ENCODE measurements at places on chromosomes 1 and 21.

GRCh38 chr1:23743287-23744152 is at the start of gene ELOA:
ELOA (plus strand) TSS chr1:23743471; CDS start chr1:23743504, 33 bp downstream.
- peak; percentile 79 for DNase-seq

DNA sequence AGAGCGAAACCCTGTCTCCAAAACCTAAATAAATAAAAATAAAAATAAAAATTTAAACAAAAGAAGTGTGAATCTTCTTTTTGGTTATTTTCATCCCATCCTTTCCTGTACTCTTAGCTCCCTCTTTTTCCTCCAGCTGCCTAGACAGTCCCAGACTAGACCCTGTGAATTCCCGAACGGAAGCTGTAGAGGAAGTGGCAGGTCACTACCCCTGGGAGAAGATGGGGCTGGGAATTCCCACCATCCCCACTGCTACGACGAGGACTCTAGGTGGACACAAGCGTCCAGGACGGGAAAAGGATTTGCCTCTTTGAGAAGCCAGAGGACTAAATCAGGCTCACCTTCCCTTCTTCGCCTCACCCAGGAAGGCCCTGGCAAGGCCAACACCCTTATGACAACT is 12.6 kb downstream of the RHBDL2 start:
- DNase-seq, result no peak

DNA sequence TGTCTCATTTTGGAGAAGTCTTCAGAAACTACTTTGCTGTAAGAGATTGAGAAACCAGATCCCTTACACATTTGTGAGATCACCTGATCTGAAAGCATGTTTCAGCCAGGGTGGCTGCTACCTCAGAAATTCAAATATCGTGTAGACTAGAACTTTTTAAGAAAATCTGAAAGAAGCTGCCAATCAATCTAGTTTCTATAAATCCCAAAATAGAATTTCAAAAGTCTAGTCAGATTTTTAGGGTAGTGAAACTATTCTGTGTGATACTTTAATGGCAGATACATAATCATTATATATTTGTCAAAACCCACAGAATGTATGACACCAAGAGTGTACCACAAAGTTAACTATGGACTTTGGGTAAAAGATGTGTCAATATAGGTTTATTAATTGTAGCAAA is 79.9 kb upstream of the PLPPR5 start:
- no peak for DNase-seq

- no peak for DNase-seq
Observed at GRCh38 chr1:201335901-201336300, 41.6 kb downstream of the TNNT2 start.

DNA sequence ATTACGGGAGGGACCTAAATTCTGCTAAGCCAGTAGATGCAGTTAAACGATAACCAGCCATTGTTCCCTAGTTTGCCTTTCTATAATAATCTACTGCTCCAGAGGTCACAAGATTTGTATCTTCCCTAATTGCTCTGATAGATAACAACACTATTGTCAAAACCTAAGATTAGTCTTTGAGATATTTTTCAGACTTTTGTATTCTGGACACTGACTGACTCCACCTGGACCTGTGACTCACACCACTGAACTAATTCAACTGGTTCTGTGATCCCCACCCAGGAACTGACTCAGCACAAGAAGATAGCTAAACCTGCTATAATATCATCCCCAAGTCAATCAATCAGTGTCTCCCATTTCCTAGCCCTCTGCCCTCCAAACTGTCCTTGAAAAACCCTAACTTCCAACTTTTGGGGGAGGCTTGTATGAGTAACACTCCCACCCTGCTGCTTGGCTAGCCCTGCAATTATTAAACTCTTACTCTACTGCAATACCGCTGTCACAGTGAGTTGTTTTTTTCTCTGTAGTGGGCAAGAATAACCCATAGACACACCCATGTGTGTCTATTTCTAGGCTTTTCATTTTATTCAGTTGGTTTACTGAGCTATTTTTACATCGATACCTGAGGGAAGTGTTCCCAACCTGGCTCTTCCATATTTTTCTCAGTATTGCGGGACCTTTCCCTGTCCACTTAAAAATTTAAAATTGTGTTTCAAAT is 11.2 kb downstream of the KIFAP3 start:
- DNase-seq, result no peak

DNA sequence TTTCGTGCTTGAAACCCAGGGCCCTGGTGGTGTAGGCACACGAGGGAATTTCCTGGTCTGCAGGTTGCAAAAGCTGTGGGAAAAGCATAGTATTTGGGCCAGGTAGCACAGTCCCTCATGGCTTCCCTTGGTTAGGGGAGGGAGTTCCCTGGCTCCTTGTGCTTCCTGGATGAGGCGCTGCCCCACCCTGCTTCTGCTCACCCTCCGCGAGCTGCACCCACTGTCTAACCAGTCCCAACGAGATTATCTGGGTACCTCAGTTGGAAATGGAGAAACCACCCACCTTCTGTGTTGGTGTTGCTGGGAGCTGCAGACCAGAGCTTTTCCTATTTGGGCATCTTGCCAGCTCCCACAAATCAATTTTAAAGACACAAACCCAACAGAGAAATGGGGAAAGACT is 183.0 kb downstream of the PHTF1 start:
- no peak for DNase-seq

DNA sequence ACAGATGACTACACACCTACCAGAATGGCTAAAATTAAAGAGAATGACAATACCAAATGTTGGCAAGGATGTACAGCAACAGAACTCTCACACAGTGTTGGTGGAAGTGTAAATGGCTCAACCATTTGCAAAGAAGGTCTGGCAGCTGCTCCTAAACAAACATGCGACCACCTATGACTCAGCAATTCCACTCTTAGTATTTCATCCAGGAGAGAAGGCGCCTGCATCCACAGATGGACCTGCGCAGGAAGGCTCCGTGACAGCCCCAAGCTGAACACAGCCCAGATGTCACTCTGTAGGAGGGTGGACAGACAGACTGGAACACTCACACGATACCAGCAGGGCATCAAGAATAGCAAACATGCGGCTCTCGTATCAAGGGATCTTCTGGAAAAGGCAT is 6.7 kb downstream of the PTTG1IP start:
- no peak for DNase-seq

- DNase-seq, result no peak
Observed at GRCh38 chr1:87072411-87072810, 158.0 kb downstream of the HS2ST1 start.

DNA sequence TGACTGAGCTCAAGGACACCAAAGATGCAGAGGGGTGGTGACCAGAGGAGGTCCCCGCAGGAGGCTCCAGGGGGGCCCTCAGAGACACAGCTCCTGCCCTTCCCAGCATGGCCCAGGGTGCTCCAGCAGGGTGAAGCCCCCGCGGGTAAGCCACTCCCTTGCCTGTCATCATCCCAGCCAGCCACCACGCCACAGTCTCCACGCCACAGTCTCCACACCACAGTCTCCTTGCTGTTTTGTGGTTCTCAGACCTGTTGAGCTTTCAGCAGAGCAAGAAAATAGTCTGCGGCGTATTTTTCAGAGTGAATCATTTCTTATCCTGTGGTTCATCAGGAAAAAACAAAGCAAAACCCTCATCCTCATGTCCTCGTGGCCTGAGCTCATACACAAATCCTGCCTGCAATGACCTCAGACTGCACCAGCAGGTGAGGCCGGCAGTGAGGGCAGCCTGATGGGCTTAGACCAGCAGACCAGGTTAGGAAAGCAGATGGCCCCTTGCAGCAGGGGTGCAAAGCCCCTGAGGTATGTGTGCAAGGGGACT is 25.7 kb upstream of the ABCG1 start:
- DNase-seq, result no peak

GRCh38 chr1:36881541-36881940 is 152.8 kb downstream of the GRIK3 start:
- DNase-seq, result no peak

GRCh38 chr1:10598389-10598702 is 123.6 kb downstream of the PEX14 start:
- peak; percentile 75 for DNase-seq

DNA sequence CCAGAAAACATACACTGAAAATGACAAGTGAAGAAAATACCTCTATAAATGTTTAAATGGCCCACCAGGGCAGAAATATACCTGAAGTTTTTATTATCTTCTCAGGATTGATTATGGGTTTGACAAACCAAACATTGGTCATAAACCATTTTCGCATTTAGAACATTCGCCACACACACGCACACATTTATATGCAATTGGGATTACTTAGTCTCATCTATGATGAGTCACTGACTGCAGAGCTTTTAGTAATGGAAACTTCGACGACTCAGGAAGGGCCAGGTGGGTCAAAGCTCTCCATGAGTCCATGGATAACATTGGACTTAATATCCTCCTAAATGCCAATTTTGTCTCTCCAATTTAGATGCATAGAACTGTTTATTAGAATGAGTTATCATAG is 16.9 kb downstream of the NRDC start:
- no peak for DNase-seq

DNA sequence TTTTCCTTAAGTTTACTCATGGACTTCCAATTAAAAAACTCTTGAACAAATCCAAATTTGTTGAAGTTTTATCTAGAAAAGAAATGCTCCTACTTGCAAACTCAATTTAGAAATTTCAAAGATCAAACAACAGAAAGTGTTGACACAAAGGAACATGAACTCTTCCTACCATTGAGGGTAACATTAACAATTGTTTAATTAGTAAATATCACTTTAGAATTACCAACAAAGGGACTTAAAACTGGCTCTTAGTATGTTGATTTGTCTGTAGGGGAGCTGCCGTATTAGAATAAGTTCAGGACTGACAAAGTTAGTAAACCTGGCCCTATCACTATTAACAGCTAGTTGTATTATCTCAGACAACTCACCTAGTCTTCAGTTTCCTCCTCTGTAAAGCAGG is 57.9 kb downstream of the CCDC18 start:
- no peak for DNase-seq

GRCh38 chr1:206050655-206051235 is 2.2 kb upstream of the RHEX start:
- DNase-seq, result no peak

GRCh38 chr21:43366656-43367055 is 60.3 kb downstream of the SIK1 start:
- no peak for DNase-seq

DNA sequence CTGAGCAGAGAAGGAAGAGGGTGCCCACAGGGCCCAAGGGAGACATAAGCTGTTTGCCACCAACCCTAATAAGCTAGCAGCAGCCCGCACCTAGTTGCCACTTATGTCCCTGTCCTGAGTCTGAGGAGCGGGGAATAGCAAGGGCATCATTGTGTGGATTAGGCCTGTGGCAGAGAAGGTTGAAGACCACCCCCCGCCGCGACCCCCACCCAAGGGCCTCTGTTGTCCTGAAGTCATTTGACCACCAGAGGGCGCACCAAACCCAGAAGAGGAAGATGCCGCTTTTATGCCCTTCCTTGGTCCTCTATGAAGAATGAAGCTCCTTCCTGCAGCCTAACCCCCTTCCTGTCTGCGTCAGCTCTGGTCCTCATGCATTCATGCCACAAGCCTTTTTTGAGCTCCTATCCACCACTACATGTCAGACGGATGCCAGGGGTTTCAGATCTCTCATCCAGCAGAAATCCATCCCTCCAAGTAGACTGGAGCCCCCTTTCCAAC is 16.6 kb downstream of the RHBG start:
- DNase-seq, result peak; percentile 63

- no peak for DNase-seq
Observed at GRCh38 chr1:3049905-3050304, 19.1 kb upstream of the PRDM16 start.

Data from NCI-H1092 (cell line).